Activated T-cell treated with anti-CD3 and anti-CD28 coated beads for 1 hour (primary cell): ENCODE measurements at places on chromosomes 3 and 15.
A peak's percentile ranks its signal among the peaks of the same experiment; 100 is the strongest.

GRCh38 chr3:128878556-128879124 lies 780 bp upstream of the ACAD9 start:
- no peak for DNase-seq

DNA sequence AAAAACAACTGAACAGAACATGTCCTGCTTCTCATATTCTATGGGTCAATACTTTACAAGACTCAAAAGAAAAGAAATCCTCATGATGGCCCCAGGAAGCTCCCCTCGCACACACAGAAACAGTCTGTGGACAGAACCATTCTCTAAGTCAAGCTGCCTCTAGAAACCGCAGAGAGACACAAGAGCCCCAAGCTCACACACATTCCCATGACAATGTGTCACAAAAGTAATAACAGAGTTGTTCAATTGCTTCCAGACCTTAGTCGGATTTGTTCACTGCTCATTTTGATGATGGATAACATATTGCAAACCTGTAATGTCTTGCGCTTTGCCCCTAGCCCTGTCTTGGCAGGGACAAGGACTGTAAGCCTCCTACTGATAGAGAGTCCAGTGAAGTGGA lies 60.9 kb downstream of the UMPS start:
- no peak for DNase-seq

GRCh38 chr15:81157195-81157938 lies 23.3 kb downstream of the CFAP161 start:
- no peak for DNase-seq

DNA sequence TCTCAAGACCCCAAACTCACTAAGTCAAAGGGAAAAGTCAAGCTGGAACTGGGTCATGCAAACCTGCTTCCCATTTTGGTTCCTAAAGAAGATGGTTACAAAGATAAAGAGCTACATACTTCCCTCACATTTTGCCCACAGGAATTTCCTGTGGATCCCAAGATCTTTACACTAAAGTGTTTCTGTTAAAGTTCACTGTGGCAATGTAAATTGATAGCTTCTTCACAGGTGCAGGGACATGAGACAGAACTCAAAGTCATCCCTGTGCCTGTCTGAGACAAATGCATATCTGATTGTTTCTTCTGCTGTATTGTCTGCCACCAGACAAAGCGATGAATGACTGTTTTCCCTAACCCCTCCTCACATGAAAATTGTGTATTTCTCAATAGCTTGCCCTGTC lies 567.8 kb downstream of the ZIC1 start:
- no peak for DNase-seq

DNA sequence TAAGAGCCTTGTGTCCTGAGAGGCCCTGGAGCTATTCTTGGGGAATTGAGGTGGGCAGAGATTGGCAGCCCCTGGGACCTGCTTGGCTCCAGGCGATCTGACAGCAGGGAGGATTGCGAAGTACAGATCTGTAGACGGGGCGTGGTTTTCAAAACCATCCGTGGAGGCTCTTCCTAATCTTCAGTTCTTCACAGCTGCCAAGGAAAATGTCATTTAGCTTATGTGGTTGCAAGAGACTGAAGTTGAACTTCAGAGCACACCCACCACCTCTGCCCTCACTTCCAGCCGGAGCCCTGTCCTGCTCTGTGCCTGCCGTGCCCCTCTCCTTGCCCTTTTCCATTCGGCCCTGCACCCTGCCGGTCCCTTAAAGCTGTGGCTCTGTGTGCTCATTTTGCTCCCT lies 12.9 kb downstream of the NISCH start:
- no peak for DNase-seq

DNA sequence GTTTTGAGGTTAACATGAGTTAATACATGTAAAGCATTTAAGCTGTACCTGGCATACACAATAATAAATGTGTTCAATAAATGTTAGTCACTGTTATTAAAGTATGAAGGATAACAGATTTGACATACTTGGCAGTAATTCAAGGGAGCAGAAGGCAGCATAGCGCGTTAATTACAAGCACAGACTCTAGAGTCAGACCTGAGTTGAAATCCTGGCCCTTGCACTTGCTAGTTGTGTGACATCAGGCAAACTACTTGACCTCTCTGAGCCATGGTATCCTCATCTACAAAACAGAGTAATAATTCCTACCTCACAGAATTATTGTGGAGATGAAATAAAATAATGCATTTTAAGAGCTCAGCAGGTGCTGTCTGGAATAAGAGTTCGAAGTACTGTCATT lies 5.4 kb downstream of the IFT122 start:
- DNase-seq, result no peak

DNA sequence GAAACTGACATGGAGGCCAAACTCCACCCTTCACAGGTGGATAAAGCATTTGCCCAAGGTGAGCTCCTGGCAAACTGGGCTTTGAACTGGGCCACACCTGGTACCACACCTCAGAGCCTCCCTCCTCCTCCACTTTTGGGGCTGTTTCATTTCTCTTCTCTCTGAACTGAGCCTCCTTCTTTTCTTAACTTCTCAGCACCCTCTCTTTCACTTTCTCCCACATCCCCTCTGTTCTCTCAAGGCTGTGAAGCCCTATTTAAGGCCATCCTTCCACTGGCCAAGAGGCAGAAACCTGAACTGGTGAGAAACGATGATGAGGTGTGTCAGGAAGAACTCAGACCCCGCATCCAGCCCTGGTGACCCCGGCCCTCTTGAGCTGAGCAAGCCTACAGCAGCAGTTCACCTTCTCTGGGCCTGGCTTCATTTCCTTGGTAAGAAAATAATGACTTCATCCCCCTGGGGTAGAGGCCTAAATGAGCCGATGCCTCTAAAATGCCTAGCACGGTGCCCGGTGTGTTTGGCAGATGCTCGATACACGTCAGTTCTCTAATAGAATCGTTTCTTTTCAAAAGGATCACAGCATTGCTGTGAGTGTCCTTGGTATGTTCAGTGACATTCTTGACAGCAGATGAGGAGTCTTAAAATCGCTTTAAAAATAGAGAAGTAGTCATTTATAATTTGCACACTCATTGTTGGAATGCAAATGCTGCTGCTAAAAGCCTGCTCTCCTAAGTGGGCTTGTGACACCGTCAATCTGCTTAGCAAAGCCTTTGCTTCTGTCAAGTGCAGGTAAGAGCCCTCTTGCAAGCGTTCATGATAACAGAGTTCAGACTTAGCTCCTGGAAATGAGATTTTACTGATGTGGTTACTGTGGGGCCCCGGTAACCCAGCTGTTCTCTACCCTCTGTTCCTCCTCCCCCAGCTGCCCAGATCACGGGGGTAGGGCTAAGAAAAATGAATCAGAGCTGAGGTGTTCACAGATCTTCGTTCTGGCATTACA lies 97.7 kb upstream of the ATP2B2 start:
- peak; percentile 55 for DNase-seq

GRCh38 chr3:101962055-101962454 lies 112.7 kb downstream of the NFKBIZ start:
- no peak for DNase-seq

- peak; percentile 47 for DNase-seq
Measured at GRCh38 chr3:49602877-49603411, 48.7 kb downstream of the BSN start.

DNA sequence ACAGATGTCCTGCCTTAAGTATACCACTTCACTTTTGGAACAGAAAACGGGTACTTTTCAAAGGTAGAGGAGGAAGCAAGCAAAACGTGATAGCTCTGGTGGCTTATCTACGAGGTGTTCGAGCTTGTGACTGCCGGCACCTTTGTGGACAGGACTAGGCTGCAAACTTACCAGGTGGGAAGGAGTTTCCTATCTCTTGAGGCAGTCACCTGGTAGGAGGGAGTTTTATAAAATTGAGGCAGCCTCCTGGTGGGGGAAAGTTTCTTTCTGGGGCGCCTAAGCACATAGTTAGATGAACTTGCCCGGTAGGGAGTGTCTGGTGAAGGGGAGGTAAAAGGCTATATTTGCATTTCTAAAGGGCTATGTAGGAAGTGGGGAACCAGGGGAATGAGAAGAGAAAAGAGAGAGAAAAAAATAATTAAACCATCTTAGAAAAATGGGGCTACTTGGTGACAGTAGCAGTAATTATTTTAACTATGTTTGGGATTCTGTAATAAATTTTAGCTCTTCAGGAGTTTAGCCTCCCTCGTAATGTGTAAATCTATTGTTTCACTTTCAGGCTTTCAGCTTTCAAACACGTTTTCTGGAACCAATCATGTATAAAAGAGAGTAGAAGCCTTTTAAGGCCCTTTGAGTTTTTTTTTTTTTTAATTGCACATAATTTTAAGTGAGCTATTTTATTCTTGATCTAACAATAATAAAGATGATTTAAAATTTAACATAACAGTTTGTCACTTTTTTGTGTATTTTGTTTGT lies 131.0 kb downstream of the IL5RA start:
- DNase-seq, result no peak

- DNase-seq, result no peak
Measured at GRCh38 chr15:101525087-101525669, 35.7 kb upstream of the PCSK6 start.

- DNase-seq, result no peak
Measured at GRCh38 chr3:111890051-111890580, 31.1 kb downstream of the PHLDB2 start.

GRCh38 chr3:72655131-72655551 lies 193.1 kb downstream of the SHQ1 start:
- DNase-seq, result no peak

DNA sequence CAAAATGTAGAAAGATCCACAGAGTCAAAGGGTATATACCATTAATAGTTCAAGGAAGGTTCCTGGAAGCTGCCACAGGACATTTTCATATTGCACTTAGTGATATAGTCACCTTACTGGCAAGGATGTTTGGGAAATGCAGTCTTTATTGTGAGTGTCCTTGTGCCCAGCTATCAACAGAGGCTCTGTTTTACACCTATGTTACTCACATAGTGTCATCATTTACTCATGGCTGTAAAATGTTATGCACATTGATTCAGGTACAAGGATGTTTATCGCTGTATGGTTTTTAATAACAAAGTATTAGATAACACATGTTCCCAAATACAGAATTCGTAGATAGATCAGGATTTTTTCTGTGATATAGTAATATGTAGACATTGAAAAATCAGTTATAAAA lies 50.9 kb downstream of the ZPLD1 start:
- DNase-seq, result no peak

DNA sequence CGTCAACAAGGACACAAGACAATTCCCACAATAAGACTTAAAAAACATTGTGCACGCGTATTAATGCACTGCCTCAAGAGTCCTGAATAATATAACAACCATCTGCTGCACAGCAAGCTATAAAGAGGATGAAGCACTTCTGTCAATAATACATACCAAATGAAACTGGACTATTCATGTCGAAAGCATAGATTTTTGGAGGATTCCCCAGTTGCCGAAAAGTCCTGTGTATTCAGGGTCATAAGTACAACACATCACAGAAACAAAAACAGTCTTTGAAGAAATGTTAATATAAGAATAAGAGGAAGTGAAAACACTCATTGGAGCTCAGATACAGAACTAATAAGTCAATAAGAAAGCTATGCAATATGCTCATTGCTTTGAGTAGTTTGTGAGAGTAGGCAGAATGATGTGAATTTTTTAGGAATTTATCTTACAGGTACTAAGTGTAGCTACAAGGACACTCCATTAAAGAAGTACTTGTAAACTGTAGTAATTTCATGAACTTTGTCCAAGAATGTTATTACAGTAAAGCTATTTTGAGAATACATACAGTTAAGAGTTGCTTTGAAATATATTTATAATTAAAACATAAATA lies 31.6 kb downstream of the CBLB start:
- DNase-seq, result no peak

- DNase-seq, result no peak
Measured at GRCh38 chr3:20307383-20307782, 121.4 kb upstream of the SGO1 start.

DNA sequence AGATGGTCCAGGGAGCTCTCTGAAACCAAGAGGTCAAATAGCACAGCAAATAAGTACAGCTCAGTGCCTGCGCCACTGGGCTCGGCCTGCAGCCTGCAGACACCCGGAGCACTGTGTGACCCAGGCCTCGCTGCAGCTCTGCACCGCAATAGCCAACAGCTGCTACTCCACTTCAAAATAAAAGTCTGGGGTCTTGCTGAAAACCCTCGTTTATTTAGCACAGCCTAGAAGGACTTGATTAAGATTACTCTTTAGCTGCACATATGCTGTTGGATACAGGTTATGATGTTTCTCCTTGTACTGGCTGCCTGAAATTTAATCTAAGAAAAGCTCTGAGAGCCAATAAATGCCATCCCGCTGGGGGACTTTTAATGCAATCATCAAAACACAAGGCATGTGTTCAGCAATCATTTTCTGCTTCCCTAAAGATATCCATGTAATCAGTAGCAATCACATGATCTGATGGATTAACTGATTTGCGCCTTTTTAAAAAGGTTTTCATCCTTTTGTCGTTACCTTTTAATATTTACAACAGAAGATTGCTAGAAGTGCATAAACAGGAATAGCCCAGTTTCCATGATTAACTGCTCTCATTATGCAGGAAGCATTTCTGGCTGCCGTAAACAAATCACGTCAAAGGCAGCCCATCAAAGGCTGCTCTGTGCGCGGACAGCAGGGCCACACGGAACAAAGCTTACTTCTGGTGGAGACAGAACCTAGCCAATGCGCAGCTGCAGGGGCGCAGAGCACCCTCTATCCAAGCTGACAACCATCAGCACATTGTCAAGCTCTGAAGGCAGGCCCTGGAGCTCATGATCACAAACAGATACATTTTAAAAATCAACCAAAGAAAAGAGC lies 58.8 kb downstream of the CLASP2 start:
- no peak for DNase-seq

DNA sequence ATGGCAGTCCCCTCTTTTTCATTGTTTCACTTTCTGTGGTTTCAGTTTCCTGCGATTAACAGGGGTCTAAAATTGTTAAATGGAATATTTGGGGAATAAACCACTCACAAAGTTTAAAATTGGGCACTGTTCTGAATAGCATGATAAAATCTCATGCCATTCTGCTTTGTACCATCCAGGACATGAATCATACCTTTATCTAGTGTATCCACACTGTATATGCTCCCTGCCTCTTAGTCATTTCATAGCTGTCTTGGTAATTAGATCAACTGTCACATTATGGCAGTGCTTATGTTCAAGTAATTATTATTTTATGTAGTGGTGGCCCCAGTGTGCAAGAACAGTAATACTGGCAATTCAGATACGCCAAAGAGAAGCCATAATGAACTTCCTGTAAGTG lies 734.5 kb downstream of the ZPLD1 start:
- no peak for DNase-seq

DNA sequence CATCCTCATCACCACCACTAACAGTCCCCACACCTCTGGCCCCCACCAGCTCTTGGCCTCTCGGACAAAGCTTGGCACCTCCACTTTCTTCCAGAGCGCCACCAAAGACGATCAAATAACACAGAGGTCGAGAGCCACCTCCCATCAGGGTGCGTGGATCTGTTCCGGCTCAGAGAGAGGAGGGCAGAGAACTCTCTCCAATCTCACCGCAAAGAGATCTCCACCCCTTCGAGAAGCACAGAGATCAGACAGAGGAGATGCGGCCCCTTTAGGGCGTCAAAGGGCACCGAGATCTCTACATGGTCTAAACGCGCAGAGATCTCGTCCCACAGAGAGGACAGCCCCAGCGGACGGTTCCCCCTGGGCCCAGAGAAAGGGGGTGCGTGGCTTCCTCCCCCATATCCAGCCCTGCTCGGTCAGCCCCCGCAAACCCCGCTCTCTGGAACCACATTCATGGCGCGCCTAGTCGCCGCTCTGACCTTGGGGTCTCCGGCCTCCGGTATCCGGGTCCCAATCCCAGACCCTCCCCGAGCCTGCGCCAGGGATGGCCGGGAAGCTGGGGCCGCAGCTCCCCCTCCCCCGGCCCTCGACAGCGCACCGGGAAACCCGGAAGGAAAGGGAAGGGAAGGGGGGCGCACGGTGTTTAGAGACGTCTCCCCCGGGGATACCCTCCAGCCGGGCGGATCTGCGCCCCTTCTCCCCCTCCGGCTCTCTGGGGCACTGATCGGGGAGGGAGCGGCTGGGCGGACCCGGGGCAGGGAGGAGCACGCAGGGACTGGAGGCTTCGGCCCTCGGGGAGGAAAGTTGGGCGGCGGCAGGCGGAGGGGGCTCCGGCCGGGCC lies 608 bp downstream of the SCN5A start:
- no peak for DNase-seq
